ENCODE measurements at places on chromosomes 16 and 17.

DNA sequence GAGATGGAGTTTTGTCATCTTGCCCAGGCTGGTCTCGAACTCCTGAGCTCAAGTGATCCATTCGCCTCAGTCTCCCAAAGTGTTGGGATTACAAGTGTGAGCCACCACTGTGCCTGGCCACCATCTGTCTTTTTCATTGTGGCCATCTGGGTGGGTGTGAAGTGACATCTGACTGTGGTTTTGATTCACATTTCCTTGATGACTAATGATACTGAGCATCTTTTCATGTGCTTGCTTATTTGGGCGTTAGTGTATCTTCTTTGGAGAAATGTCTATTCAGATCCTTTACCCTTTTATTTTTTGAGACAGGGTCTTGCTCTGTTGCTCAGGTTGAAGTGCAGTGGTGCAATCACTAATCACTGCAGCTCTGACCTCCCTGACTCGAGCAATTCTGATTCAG is 53.9 kb upstream of the ERN1 start:
- peak; percentile 53 for ATAC-seq

GRCh38 chr16:86010680-86011141 is 111.7 kb downstream of the IRF8 start:
- ATAC-seq, result no peak

DNA sequence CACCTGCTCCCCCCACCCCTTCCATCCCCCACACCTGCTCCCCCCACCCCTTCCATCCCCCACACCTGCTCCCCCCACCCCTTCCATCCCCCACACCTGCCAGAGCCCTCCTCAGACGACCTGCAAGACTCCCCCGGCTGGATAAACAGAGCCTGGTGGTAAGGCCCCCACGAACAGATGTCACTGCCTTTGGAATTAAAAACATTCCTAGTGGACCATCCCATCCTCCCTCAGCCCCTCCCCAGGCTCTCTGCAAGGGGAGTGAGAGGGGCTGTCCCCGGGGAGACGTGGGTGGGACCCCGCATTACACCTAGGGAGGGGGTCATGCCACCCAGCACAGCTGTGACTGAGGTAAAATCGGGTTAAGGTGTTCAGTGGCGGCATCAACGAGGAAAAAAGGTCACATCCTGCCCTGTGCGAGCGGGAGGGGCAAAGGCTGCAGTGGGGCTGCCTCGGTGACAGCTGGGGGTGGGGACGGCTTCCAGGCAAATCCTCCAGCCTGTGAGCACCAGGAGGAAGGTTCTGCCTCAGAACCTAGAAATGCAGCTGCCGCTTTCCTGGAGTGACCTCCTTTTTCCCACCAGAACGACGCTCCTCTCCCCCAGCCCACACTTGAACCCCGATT is 38.7 kb downstream of the TIMM22 start:
- ATAC-seq, result no peak

DNA sequence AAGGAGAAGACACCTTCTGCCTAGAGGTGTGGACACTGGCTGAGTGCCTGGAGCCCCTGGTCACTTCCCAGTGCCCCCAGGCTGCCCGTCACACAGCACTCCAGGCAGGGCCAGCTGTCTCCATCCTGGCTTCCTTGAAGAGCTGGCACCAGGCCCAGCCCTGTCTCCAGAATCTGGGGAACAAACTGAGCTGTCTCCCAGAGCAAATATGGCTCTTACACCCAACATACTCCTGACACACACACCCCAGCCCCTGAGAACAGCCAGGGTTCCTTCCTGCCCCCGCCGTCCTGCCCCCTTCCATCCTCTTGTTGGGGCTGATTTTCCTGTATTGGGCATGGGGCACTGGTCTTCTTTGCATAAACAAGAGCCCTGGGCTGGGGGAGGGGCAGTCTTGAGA is 9.1 kb downstream of the NHERF1 start:
- ATAC-seq, result no peak

DNA sequence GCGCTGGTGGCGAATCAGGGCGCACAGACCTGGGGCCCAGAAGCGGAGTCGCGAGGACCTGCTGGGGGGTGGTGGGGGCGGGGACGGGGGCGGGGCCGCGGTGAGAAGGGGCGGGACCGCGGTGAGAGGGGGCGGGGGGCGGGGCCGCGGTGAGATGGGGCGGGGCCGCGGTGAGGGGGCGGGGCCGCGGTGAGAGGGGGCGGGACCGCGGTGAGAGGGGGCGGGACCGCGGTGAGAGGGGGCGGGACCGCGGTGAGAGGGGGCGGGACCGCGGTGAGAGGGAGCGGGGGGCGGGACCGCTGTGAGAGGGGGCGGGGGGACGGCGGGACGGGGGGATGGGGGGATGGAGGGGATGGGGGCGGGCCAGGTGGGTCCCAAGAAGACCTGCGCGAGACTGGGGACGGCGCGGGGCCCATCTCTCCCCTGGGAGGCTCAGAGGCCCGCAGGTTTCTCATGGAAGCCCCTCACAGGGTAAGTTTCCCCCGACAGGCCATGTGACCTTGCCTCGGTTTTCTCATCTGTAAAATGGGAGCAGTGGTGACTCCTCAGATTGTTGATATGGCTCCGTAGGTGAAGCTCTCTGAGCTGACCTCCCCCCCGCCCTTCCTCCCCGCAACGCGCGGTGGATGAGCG is 28.6 kb upstream of the DBNDD1 start:
- ATAC-seq, result no peak

- ATAC-seq, result no peak
Measured at GRCh38 chr16:81610144-81610842, 165.7 kb downstream of the CMIP start.

DNA sequence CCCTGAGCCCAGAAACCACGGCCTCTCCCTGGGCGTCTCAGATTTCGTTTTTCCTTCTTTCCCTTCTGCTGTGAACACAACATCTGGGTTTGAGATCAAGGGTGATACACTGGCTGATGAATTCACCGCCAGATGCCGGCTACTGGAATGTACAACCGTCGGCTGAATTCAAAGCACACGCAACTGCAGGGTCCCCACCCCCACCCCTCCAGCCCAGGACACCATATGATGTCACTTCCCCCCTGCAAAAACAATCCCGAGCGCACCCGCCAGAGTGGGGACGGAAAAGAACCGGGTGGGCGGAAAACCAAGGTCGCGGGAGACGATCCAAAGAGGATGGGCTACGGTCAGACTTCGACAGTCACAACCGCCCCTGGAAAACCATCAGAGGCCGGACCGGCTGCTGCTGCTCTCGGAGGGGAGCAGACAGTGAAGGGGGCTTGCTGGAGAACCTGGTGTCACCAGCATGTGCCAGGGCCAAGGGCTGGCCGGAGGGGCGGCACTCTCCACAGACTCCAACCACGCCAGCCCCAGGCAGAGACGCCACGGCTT is 23.3 kb downstream of the CEP295NL start:
- peak; percentile 56 for ATAC-seq

GRCh38 chr17:59631276-59631675 is 11.6 kb downstream of the CLTC start:
- no peak for ATAC-seq

All from activated CD4-positive, CD25-positive, alpha-beta regulatory T cell treated with anti-CD3 and anti-CD28 coated beads, Interleukin-2, amount 50 U/mL, for 24 hours (primary cell).